Stimulated activated CD4-positive, alpha-beta T cell treated with anti-CD3 and anti-CD28 coated beads, Interleukin-15, amount 100 ng/mL, for 48 hours (primary cell): ENCODE measurements at places on chromosomes 6 and 20.

GRCh38 chr20:17933711-17934110, 34.9 kb downstream of the SNX5 start:
- DNase-seq = no peak

GRCh38 chr6:101015541-101015940, 134.4 kb upstream of the ASCC3 start:
- no peak for DNase-seq

DNA sequence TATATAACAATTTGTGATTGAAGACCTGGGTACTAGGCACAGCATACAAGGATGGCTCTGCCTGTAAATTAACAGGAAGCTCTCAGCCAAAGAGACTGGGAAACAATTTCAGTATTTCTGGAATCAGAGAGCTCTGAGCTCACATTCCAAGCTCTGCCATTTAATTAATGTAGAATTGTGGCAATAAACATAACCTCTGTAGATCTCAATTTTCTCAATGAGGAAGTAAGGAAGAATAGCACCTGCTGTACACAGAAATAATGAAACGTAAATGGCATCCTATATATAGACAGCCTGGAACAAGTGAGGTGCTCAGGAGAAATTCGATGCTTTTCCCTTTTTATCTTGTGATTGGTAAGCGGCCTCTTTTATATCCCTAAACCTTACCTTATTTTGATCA, 538.5 kb upstream of the JAG1 start:
- DNase-seq = no peak

GRCh38 chr6:37513576-37513975, 13.9 kb upstream of the CCDC167 start:
- DNase-seq = no peak

DNA sequence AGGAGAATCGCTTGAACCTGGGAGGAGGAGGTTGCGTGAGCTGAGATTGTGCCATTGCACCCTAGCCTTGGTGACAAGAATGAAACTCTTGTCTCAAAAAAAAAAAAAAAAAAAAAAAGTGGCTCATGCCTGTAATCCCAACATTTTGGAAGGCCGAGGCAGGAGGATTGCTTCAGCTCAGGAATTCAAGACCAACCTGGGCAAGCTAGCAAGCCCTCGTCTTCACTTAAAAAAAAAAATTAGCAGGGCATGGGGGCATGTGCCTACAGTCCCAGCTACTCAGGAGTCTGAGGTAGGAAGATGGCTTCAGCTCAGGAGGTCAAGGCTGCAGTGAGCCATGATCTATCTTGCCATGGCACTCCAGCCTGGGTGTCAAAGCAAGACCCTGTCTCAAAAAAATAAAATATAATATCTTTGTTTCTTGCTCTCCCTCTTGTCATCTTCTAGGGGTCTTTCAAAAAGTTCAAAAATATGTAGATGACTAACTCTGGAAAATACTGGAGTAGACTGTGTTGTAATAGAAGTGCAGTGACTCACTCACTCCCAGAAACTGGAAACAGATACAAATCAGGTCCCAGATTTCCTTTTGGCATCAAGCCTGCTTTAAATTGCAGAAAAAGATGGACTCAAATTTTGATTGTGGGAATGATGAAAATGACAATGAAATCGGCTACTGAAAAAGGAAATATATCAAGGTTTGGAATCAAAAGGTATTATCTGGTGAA, 2.8 kb upstream of the GINM1 start:
- DNase-seq = no peak

DNA sequence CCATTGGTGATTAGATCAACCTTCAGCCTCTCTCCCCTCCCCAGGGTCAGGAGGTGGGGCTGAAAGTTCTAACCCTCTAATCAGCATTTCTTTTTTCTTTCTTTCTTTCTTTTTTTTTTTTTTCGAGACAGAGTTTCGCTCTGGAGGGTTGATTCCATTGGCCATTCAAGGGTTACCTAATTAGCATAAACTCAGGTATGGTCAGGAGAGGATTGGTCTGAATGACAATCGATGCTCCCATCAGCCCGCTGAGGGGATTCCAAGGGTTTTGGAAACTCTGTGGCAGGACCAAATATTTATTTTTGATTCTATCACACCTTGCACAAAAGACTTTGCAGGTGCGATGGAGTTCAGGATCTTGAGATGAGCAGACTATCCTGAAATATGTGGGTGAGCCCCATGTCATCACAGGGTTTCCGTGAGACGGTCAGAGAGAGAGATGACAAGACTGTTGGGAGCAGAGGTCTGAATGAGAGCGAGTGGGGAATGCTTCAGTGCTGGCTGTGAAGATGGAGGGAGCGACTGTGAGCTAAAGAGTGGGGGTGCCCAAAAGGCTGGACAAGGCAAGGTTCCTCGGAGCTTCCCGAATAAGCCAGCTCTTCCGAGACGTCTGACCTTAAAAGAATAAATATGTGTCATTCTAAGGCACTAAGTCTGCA, 107.1 kb downstream of the BMP7 start:
- DNase-seq = no peak

GRCh38 chr6:79787626-79788025, 156.5 kb downstream of the SH3BGRL2 start:
- DNase-seq = no peak

DNA sequence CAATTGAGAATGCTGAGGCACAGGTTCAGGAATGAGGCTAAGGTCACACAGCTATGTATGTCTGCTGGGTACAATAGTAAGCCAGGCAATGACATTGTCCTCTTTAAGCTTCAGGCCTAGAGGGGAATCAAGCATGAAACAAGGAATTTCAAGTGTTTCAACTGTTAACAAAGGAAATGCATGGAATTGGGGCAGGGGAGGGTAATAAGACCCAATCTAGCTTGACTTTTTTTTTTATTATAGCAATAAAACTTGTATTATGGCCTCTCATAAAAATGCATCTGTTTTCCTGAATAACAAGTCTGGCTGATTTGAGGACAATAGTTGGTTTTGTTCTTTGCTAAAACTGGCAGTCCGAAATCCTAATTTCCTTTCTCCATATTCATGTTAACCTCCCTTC, 336.7 kb downstream of the CBLN4 start:
- DNase-seq = no peak

- DNase-seq = no peak
Observed at GRCh38 chr6:143400258-143401067, 50.0 kb downstream of the ADAT2 start.

DNA sequence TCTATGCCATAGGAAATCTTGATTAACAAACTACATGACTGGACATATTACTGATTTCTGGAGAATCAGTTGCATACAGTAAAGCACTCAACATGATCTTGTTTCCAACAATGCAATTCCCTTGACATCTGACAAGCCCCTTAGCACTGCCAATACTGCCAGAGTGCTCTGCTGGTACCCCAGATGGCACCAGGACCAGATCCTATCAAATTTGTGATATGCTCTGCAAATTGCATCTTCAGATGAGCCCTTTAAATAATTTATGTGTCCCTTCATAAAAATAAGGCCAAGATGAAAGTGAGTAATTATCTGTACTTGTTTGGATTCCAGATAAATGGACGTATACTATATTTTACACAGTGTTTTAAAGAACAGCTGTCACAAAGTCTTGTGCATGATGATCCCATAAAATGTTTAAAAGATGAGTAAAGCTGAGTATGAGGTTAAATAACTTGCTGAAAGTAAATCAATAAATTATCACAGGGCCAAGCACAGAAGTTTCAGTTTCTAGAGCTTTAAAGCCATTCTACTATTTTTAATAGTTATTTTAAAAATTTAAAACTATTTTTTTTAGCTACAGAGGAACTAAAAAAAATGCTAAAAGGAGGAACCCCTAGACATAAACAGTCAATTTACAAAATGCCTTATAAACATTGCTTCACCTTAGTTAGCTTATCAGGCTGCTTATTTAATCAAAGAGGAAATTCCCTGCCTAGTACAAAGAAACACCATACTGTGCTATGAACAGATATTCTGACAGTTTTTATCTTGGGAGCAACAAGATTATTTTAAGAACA, 42.1 kb downstream of the NUDT3 start:
- no peak for DNase-seq

- DNase-seq = peak; percentile 97
Observed at GRCh38 chr20:38472513-38473366, at the start of gene RALGAPB. Gene RALGAPB (plus strand): TSS chr20:38472843. CDS start chr20:38488433, 15,590 bp downstream.

DNA sequence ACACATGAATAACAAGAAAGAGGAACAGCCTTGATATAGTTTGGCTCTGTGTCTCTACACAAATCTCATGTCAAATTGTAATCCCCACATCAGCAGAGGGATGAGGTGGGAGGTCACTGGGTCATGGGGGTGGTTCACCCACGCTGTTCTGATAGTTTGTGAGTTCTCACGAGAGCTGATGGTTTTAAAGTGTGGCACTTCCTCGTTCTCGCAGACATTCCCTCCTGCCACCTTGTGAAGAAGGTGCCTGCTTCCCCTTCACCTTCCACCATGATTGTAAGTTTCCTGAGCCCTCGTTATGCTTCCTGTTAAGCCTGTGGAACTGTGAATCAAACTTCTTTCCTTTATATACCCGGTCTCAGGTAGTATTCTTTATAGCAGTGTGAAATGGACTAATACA, 13.1 kb downstream of the SRPK1 start:
- no peak for DNase-seq
